ENCODE measurements at places on chromosomes 13 and 19.

DNA sequence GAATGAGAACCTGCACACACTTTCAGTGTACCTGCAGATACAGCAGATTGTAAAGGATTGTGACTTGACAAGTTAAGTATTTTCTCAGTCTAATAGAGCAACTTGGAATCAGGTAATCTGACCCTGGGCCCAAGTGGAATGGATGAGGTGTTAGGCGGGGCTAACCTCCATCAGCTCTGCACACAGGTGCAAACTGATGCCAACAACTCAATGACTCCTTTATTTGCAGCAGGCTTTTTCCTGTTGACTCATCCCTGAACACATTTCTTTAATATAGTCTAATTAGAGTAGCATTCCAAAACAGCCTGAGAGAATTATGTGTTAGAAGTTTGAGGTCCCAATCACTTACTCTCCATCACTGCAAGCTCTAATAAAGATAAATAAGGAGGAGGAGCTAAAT is 48.8 kb downstream of the TPT1 start:
- no peak for DNase-seq

DNA sequence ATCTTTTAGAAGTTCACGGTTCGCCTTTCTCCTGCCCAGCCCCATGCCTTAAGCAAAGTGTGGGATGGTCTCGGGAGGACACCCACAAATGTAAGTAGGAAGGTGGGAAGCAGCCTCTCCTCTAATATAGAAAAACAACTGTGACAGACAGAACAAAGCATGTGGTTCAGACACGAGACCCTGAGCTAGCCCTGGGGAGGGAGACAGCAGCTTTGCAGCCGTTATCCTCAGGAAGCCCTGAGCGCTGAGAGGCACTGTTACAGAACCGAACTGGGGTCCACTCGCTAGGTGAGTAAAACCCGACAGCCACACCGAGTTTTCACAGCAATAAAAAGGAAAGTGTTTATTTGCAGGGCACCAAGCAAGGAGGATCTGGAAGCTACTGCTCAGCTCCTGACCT is 210.6 kb downstream of the UQCRFS1 start:
- DNase-seq, result no peak

DNA sequence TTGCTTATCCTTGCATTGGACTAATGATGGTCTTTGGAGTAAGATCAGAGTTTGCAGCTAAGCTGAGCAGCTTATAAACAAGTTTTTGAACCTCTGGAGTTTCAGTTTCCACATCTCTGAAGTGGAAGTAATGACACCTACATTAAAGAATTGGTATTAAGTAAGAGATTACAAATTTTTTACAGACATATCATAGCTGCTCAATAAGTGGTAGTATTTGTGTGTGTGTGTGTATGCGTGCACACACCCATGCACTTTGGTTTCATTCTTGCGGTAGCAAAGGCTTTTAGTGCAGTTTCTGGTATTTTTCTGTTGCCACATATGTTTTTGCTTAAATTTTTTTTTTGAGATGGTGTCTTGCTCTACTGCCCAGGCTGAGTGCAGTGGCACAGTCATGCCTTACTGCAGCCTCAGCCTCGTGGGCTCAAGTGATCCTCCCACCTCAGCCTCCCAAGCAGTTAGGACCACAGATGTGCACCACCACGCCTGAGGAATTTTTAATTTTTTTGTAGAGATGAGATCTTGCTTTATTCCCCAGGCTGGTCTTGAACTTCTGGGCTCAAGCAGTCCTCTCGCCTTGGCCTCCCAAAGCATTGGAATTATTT is 4.5 kb downstream of the NAA16 start:
- DNase-seq, result no peak

GRCh38 chr13:95098916-95099315 is 202.3 kb downstream of the ABCC4 start:
- DNase-seq, result no peak

- DNase-seq, result peak; percentile 86
Measured at GRCh38 chr19:10501971-10502523, 1.1 kb downstream of the KEAP1 start.

DNA sequence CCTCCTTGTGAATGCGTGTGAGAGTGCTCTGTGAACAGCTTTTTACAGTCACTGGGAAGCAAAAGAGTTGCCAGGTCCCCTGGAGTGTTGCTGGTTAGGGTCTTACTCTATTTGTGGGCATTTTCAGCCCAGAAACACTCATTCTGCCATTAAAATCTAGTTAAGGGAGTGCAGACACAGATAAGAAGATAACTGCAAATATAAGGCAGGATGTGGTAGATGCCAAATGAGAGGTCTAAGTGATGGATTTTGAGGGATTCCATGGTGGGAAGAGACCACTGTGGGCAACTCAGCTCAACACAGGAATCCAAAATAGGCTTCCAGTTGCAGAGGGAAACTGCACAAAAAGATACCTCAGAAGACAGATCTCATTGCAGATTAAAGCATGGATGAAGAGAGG is 54.5 kb upstream of the KL start:
- DNase-seq, result no peak

DNA sequence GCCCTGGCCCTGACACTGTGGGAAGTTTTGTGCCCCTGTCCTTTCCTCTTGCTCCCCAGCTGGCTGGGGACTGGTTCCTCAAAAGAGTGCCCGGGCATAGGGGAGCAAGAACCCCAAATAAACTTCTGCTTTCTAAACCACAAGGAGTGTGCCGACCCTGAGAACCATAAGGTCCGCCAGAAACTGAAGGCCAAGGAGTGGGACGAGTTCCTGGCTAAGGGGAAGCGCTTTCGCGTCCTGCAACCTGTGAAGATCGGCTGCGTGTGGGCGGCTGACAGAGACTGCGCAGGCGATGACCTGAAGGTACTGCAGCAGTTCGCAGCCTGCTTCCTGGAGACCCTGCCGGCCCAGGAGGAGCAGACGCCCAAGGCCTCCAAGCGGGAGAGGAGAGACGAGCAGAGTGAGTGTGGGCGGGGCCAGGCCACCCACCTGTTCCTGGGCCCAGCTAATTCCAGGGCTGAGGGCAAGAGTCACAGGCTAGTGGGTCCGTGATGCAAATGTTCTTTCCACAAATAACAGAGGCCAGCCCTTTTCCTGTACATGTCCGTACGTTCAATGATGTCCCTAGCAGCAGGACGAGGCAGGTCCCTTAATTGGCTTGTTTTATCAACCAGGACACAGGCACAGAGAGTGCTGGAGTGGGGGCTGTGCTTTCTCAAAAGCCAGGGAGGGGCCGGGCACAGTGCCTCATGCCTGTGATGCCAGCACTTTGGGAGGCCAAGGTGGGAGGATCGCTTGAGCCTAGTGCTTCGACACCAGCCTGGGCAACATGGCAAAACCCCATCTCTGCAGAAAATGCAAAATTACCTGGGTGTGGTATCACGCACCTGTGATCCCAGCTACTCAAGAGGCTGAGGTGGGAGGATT is 25.6 kb downstream of the UBXN6 start:
- DNase-seq, result peak; percentile 69

- peak; percentile 73 for DNase-seq
Measured at GRCh38 chr19:1025960-1026782, at the start of gene CNN2. TSS of gene CNN2 (plus strand) at chr19:1026608. CDS start at chr19:1026662, 54 bp downstream.

- peak; percentile 31 for DNase-seq
Measured at GRCh38 chr19:39110263-39110967, 15.2 kb upstream of the PAK4 start.

- no peak for DNase-seq
Measured at GRCh38 chr13:109941221-109941620, 154.8 kb upstream of the IRS2 start.

- no peak for DNase-seq
Measured at GRCh38 chr19:46303322-46303690, 6.5 kb downstream of the HIF3A start.

DNA sequence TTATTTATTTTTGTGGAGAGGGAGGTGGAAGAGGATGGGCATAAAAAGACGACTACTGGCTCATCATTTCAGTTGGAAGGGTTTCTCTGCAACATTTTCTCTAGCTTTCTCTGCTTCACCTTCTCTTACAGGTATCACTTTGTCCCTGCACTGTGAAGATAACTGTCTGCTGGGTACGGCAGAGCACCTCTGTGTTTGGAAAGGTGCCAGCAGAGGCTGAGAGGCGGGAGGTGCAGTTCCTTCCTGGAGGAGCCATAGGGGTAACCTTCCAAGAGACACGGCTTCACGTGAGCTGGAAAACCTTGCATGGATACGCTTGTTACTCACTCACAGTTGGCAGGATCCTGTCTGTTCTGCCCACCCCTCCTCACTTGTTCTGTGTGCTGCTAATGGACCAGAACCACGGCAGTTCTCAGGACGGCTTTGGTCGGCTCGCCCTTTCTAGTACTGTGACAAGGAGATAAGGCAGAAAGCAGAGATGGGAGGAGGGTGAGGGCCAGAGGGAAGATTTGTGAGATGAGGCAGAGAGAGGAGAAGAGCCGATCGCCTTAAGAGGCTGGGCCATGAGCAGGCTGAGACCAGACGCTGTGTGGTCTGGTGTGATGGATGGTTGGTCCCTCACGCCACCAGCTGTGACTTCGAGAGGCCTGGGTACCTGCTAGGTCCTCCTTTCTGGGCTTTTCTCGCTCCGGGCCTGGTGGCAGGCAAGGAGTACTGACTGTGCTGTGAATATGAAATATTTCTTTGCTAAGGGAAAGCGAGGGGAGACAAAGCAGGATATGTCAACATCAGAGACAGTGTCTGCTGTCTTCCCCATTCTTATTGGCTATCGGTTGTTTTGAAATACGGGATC is 66.8 kb downstream of the MRPL57 start:
- no peak for DNase-seq

DNA sequence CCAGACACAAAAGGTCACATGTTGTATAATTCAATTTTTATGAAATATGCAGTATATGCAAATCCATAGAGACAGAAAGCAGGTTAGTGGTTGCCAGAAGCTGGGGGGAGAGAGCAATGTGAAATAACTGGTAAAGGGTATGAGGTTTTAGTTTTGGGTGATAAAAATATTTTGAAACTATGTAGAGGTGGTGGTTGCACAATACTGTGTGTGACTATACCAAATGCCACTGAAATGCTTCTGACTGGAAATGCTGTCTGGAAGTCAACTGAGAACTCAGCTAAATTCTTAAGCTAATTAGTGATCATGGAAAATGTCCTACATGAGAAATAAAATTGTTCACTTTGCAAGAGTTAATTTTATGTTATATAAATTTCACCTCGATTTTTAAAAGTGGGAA is 65.3 kb upstream of the RXFP2 start:
- DNase-seq, result peak; percentile 24

DNA sequence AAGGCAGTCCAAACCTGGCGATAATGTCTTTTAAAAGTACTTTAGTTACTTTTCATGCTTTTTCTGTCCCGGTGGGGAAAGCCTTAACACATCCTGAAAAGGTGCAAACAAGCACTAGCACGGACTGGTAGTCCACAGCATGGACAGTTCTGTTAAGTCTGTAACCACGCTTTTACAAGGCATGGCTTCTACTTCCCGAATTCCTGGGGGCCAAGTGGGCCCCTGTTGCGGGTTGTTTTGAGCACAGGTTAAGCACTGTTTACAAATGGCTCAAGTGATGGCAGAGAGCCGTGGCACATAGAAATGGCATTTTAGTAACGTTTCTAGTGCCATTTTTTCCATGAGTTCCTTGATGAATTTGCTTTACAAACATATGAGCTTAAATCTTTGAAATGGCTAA is 37.6 kb downstream of the ZNF493 start:
- no peak for DNase-seq

DNA sequence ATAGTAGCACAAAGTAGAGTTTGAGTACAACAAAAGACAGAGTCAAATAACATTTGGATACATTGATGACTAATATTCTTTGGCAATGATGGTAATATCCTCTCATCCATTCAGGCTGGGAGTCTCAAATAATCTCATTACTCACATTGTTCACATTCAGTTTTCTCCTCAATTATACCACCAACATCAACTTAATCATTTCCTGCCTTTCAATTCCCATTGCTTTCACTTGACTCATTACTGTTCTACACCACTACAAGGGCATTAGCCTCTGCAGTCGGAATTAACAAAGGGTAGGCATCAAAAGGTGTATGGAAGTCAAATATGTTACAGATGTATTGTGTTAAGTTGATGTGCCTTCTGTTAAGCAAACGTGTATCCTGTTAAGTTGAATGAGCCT is 518.4 kb upstream of the SLITRK1 start:
- DNase-seq, result no peak

DNA sequence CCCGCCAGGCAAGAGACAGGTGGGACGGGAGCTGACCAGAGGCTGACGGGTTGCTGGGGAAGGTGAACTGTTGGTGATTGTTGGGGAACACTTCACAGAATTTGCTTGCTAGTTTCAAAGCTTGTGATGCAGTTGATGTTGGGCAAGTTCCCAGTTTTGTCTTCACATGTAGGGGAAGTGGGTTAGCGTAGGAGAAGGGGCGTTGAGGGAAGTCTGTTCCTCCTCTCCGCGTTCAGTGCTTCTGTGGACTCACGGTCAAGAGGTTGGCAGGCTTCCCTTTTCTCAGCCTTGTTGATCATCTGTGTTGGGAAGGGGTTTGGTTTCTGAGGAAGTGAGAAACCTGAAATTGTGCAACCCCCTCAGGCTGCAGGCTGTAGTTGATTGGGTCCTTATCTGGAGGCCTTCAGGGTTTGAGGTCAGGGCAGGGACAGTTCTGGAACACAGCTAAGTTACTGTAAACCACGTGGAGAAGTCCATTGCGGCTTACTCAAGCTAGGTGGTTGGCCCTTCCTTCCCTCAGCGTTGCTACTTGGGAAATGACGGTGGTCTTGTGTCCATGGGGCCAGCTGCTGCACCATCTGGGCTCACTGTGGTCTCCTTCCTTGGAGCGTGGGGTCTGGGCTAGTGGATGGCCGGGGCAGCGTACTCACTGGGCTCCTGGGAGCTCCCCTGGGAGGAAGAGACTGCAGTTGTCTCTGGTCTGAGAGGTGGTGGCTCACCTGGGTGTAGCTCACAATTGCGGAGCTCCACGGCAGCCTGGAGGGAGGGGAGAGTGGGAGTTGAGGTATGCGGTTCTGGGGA is 7.5 kb downstream of the RPS9 start:
- DNase-seq, result peak; percentile 98

DNA sequence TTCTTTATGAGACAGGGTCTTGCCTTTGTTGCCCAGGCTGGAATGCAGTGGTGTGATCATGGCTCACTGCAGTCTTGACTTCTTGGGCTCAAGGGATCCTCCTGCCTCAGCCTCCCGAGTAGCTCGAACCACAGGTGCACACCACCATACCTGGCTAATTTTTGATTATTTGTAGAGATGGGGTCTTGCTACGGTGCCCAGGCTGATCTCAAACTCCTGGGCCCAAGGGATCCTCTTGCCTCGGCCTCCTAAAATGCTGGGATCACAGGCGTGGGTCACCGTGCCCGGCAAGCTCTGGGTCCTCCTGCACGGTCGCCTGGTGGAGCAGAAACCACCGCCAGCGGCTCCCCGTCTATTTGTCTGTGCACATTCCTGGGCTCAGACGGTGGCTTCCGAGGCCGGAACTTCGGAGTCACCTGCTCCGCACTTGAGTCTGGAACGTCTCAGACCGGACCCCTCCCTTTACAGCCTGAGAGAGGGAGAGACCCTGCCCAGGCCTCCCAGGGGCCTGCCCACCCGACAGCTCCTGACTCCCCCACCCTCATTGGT is 22.2 kb downstream of the EFNA2 start:
- DNase-seq, result no peak

DNA sequence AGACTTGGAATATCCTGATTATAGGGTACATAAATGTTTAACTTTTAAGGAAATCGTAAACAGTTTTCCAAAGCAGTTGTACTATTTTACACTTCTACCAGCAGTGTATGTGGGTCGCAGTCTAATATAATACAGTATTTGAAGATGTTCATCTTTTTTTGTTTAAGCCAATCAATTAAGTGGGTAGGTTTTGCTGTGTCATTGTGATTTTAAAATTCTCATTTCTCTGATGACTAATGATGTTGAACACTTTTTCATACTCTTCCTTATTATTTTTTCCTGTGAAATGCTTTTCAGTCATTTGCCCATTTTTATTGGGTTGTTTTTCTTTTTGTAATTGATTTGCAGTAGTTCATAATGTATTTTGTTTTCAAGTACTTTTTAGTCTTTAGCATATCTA is 2689.7 kb downstream of the PCDH9 start:
- no peak for DNase-seq

- no peak for DNase-seq
Measured at GRCh38 chr19:32222556-32222955, 122.9 kb upstream of the ZNF507 start.

Measured in NB4 (cell line).